Aorta (tissue), 5 donors: ENCODE measurements at places on chromosomes 5 and 9. TPM values are rescaled to one million over a fixed set of nuclear protein-coding genes. Genes with fewer than 3 reads are reported as not detected.

GRCh38 chr9:130331573-130331972 lies 66.0 kb downstream of the HMCN2 start:
- peak; percentile 86 for DNase-seq

- DNase-seq: no peak
Observed at GRCh38 chr9:4886698-4887097, 94.0 kb downstream of the RCL1 start.

GRCh38 chr5:91865915-91866314 lies 482.8 kb upstream of the ARRDC3 start:
- DNase-seq: no peak

DNA sequence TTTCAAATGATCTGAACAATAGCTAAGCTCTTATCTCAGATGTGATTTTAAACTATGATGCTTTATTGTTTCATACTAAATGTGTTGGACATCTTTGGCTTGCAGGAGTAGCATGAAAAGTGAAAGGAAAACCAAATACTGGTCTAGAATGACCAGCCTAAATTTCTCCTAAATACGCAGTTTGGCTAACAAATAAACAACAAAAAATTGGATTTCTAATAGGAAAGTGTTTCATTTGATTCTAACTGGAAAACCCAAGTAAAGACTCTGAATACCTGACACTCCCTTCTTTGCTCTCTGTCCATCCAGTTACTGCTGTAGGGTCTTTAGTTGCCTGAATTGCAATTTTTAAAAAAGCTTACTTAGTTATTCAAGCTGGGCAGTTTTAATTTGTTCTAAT lies 111.7 kb upstream of the ACOT12 start:
- no peak for DNase-seq

DNA sequence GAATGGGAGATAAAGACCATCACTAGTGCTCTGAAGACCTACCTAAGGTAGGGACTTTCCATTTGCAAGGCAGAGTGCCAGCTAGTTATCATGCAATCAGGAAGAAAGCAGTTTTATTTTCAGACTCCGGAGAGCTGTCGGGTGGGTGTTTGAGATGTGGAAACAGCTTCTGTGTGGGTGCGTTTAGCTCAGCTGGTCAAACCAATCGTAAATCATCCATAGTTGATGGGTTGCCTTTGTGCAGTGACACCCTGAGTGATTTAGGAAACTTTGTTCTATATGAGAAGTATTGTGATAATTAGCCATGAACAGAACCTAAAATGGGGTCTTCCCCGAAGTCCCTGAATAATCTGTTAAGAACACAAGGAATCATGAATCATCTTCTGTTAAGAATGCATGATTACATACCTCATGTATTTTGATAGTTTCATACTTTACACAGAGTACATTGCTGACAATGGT lies 284.3 kb downstream of the ARHGAP26 start:
- DNase-seq: no peak

GRCh38 chr5:27124590-27124989 lies 86.2 kb upstream of the CDH9 start:
- no peak for DNase-seq

PLAC8L1 gene
- polyA plus RNA-seq: 0.84 TPM

GSN gene
- polyA plus RNA-seq: 1,099 TPM
